ENCODE measurements at places on chromosomes 1 and 21.

GRCh38 chr1:5991381-5992025 is 722 bp downstream of the NPHP4 start:
- DNase-seq, result no peak

- DNase-seq, result no peak
These were observed 1193.7 kb upstream of the ADGRL2 start for GRCh38 chr1:80607064-80607463.

DNA sequence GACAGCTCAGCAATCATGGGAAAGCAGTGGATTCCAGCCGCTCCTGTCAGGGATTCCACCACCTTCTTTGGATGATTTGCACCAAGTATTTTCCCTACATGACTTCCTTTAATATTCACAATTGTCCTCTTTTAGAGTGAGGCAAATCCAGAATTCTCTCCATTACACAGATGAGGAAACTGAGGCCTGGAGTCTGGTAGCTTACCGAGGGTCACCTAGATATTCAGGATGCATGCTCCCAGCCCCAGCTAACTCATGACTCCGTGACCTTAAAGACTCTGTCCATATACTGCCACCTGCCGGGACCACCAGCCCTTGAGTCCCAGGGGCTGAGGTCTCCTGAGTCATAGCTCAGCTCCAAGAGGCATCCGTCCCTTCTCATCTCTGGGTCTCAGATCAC is 80.6 kb downstream of the CAPZB start:
- DNase-seq, result no peak

DNA sequence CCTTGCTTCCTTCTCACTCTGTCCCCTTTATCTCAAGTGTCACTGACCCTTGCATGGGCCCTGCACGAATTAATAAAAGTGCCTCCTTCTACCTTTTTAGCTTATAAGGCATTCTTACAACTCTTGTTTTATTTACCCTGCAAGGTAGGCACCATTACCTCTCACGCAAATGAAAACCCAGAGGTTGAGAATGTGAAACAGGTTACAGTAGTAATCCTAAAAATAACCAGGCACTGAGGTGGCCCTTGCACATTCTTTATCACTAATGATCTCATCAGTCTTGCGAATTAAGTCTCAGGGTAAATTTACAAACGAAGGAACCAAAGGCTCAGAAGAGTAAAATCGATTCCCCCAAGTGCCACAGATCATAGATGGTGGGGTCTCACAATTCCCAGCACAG is 3.7 kb downstream of the GLIS1 start:
- DNase-seq, result no peak

GRCh38 chr1:19182223-19182622 is 27.8 kb downstream of the UBR4 start:
- no peak for DNase-seq

DNA sequence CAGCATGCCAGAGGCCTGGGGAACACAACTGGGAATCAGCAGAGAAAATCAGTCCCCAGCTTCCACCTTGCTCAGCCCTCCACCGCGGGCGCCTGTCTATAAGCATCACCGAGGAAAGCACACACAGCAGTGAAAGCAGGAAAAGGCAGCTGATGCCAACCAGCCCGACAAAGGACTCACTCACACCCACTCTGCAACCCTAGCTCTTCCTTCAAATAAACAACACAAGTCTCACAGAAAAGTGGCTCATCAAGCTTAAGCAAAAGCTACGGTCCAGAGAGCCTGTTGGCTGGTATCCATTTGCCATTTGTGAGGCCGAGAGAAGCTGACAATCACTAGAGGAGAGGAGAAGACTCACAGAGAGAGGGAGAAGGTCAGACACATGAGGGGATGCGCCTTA is 27.1 kb downstream of the MRAP start:
- DNase-seq, result no peak

DNA sequence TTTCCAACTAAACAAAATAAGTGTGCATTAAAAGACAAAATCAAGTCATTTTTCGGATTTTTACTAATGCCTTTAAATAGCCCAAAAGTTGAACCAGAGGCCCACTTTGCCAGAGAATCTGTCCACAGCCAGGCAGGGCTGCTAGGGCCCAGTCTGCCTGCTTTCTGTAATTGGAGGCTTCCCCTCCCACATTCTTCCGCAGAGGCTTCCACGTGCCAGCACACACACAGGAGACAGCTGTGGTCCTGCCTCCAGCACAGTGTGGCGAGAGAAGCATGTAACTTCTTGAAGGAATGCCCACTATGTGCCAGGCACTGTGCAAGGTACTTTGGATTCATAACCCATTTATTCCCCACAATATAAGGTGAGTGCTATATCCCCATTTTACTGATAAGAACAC is 11.3 kb upstream of the PDZK1IP1 start:
- DNase-seq, result no peak

- no peak for DNase-seq
These were observed 28.8 kb downstream of the GORAB start for GRCh38 chr1:170560681-170561285.

GRCh38 chr1:67717876-67718275 is 32.9 kb downstream of the GADD45A start:
- DNase-seq, result no peak

GRCh38 chr1:67316918-67317317 is 9.2 kb downstream of the IL12RB2 start:
- DNase-seq, result no peak

GRCh38 chr1:81151206-81151605 is 649.5 kb upstream of the ADGRL2 start:
- DNase-seq, result peak; percentile 50

GRCh38 chr1:40625476-40626382 is 39.8 kb downstream of the RIMS3 start:
- DNase-seq, result peak; percentile 9

GRCh38 chr1:155026154-155026553 is 7.4 kb downstream of the DCST2 start:
- DNase-seq, result no peak

Measured in fibroblast of skin of right quadriceps (primary cell).